ENCODE measurements at places on chromosomes 5 and 9. TPM values are rescaled to one million over a fixed set of nuclear protein-coding genes. Genes with fewer than 3 reads are reported as not detected.

BTNL3 gene
- not detected for polyA plus RNA-seq

- H3K27me3 ChIP-seq: no peaks in the 10 kb centered on the region
- H3K27ac ChIP-seq: no peak overlapping the region
- no peak overlapping the region for H3K4me3 ChIP-seq
- H3K36me3 ChIP-seq: no peaks in the 10 kb centered on the region
Measured at GRCh38 chr9:1018121-1018520, 32.0 kb upstream of the DMRT2 start.

- H3K4me3 ChIP-seq: no peak overlapping the region
- no peaks in the 10 kb centered on the region for H3K36me3 ChIP-seq
- no peaks in the 10 kb centered on the region for H3K4me1 ChIP-seq
- no peaks in the 10 kb centered on the region for H3K27me3 ChIP-seq
- DNase-seq: no peak
- H3K27ac ChIP-seq: no peak overlapping the region
Measured at GRCh38 chr9:35835216-35835632, 6.2 kb downstream of the TMEM8B start.

GRCh38 chr9:121322037-121322736 is 47.9 kb downstream of the STOM start:
- peak; percentile 95 for DNase-seq
- H3K36me3 ChIP-seq: peaks cover 32% of the 10 kb centered on the region
- peak overlapping the region; percentile 96 for H3K27ac ChIP-seq
- H3K4me1 ChIP-seq: peaks cover 26% of the 10 kb centered on the region
- no peaks in the 10 kb centered on the region for H3K27me3 ChIP-seq

Data from fibroblast of lung (primary cell).